Kidney capillary endothelial cell (primary cell): ENCODE measurements at places on chromosomes 3 and 15.

DNA sequence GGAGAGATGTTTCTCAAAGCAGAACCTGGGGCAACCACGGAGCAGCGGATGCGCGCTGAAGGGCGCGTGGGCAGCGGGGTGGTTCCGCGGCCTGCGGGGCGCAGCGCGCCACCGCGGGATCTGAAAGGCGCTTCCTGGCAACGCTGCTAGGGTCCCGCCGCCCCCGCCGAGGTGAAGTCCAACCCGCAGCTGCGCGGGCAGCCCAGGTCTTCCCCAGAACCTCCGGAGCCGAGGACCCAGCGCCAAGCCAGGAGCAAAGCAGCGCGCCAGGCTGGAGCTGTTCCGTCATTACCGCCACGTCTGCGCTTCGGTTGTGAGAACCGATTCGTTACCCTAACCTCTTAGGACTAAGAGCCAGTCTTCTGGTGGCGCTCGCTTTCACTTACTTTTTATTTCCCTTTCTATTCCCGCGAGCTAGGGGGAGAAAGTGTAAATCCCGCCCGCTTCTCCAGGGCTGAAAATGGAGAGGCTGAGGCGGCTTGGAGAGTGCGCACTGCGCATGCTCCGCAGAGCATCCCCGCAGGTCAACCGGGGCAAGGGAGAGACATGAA is 3.2 kb upstream of the GABRG3 start:
- DNase-seq: no peak

DNA sequence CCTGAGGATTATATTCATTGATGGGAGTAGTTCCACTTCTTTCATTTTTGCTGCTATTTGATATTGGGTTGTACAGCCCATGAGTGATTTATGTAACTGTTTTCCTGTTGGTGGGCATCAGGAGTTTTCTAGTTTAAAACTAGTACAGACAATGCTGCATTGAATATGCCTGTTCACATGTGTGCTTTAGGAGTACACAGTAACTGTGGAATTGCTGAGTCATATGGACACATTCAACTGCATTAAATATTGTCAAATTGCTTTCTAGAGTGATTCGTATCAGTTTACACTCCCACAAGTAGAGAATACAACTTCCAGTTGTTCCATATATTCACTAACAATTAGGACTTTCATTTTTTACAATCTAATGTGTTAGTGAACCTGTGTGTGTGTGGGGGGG is 59.8 kb upstream of the THSD4 start:
- DNase-seq: no peak

- no peak for DNase-seq
These were observed 57.6 kb downstream of the TMEM44 start for GRCh38 chr3:194575484-194576210.

- DNase-seq: no peak
These were observed 370.9 kb downstream of the NR2F2 start for GRCh38 chr15:96701443-96701842.

- no peak for DNase-seq
These were observed 676.0 kb downstream of the GRM7 start for GRCh38 chr3:7536921-7537320.

DNA sequence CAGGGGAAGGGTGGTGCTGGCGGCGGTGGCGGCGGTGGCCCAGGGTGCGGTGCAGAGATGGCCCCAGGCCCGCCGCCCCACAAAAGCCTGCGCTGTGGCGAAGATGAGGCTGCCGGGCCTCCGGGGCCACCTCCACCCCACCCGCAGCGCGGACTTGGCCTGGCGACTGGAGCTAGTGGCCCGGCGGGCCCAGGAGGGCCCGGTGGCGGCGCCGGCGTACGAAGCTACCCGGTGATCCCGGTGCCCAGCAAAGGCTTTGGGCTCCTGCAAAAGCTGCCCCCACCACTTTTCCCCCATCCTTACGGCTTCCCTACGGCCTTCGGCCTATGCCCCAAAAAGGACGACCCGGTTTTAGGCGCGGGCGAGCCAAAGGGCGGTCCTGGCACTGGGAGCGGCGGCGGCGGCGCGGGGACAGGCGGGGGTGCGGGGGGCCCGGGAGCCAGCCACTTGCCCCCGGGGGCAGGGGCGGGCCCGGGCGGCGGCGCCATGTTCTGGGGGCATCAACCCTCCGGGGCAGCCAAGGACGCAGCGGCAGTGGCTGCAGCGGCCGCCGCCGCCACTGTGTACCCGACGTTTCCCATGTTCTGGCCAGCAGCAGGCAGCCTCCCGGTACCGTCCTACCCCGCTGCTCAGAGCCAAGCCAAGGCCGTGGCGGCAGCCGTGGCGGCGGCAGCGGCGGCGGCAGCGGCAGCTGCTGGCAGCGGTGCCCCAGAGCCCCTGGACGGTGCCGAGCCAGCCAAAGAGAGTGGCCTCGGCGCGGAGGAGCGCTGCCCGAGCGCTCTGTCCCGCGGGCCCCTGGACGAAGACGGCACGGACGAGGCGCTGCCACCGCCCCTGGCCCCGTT is 1.6 kb downstream of the SKOR1 start:
- no peak for DNase-seq
